Activated CD4-positive, alpha-beta T cell treated with anti-CD3 and anti-CD28 coated beads, Interleukin-2, amount 50 U/mL, for 48 hours (primary cell): ENCODE measurements at places on chromosomes 2 and 18.

- DNase-seq = no peak
Observed at GRCh38 chr2:177315364-177315763, 50.8 kb upstream of the NFE2L2 start.

- no peak for DNase-seq
Observed at GRCh38 chr2:46872902-46873603, 42.6 kb downstream of the MCFD2 start.

GRCh38 chr2:120892967-120893667 is 157.4 kb downstream of the GLI2 start:
- DNase-seq = no peak

DNA sequence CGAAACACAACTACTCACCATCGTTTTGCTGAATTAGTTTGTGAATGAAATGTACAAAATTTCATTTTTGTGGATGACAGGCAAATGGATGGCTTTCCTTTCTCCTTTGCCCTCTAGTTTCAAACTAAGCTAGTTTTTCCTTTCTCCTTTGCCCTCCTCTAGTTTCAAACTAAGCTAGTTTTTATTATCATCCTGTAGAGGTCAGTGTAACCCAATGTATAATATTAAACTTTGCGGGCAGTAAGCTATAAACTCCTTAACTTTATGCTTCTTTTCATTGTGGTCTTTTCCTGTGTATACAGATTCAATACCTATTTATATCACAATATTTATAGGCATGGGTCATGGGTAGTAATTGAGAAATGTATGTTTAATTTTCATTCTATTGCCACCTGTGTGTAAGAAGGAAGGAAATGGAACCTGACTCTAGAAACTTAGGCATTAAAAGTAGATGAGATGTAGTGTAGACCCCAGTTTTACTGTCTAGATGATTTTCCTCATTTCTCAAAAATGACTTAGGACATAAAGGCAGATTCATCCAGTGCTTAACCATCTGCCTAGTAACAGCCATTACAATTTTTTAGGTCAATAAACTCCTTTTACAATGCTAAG is 58.1 kb downstream of the MAP3K19 start:
- DNase-seq = no peak

GRCh38 chr2:47096451-47096850 is 58.7 kb downstream of the STPG4 start:
- DNase-seq = no peak

GRCh38 chr2:217371781-217372213 is 511.9 kb upstream of the TNP1 start:
- DNase-seq = no peak

DNA sequence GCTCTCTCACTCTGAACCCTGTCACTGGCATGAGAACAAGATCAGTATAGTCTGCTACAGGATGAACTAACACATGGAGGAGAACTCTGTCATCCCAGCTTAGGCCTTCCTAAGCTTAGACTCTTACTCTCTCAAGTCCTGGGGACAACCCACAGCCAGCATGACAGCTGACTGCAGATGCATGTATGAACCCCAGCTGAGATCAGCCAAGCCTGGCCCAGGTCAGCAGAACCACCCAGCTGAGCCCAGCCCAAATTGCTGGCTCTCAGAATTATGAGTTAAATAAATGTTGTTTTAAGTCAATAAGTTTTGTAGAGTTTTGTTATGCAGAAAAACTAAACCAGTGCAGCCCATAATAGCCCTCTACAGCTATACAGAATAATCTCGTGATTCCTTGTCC is 287.3 kb downstream of the TNS1 start:
- no peak for DNase-seq

DNA sequence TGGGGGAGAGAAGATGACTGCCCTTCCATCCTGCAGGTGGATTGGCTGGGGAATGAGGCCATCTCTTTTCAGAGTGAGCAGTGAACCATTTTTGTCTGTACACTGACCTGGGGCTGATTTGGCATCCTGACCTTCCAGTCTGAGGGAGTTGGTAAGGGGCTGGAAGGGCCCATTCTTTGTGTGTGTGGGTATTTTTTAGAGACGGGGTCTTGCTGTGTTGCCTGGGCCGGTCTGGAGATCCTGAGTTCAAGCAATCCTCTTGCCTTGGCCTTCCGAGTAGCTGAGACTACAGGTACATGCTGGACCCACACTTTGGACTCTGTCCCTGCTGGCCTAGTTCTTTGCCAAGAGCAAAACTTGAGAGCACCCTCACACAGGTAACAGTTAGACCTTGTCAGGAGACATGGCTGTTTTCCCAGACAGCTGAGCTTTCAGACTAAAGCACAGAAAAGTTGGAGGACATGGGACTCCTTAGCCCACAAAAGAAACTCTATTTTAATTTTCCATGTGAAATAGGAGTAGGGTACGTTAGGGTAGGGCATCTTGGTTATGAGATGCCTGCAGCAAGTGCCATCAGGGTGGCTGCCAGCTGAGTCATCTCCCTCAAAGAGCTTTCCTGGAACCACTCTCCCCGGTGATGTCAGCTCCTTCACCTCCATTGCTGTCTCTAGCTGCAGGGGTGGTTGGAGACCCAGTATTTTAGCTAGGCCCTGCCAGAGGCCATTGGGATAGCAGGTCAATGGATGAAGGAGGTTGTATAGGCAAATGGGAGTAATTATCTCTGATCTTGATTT is 60.7 kb downstream of the DGKD start:
- peak; percentile 51 for DNase-seq

GRCh38 chr2:207772844-207773205 is 3.1 kb upstream of the FZD5 start:
- no peak for DNase-seq

GRCh38 chr18:36993068-36993467 is 164.1 kb downstream of the KIAA1328 start:
- no peak for DNase-seq
